ENCODE measurements at places on chromosomes 6 and 20.
A peak's percentile ranks its signal among the peaks of the same experiment; 100 is the strongest.

- no peak for DNase-seq
Measured at GRCh38 chr6:158796353-158796752, 22.8 kb downstream of the EZR start.

DNA sequence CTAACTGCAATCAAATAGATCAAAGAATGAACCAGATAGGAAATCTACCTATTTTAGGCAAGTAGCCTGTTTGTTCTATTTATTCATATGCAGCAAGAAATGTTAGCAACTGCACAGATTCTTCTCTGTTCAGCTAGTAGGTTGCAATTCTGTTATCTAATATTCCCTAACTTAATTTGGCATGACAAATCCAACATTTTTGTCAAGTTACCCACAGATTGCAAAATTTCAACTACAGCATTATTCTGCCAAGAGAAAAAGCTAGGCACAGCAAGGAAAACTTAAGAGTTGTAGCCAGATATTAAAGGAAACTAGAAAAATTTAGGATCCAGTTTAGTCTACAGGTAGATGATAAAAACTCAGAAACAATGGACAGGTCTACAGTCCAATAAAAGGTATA lies 104.4 kb upstream of the SYNCRIP start:
- no peak for DNase-seq

GRCh38 chr6:73969971-73970970 lies 274.3 kb downstream of the CD109 start:
- no peak for DNase-seq

DNA sequence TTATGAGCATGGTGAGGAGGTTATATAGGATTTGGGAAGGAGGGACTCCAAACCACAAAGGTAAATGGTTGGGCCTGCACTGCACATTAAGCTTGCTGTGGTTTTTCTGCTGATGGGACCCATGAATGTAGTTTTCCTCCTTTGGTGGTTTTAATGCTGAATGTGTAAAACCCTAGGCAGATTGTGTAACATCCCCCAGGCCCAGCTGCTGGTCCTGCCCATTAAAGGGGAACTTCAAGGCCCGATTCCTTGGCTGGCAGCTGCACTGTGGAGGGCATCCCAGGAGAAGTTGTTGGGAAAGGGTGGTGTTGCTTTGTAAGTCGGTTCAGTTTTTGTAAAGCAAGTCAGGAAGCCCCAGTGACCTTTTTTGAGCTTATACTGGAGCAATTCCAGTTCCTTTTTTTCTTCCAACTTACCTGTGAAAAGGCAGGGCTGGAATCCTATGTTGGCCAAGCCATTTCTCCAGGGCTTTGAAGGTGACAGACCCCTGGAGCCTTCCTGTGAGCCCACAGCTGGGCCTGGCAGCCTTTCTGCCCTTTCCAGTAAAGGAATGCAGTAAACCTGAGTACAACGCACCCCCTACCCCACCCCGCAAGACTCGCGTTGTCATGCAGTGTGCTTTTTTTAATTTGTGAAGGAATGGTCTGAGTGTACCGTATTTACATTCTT lies 43.1 kb upstream of the NAA20 start:
- DNase-seq: peak; percentile 72

DNA sequence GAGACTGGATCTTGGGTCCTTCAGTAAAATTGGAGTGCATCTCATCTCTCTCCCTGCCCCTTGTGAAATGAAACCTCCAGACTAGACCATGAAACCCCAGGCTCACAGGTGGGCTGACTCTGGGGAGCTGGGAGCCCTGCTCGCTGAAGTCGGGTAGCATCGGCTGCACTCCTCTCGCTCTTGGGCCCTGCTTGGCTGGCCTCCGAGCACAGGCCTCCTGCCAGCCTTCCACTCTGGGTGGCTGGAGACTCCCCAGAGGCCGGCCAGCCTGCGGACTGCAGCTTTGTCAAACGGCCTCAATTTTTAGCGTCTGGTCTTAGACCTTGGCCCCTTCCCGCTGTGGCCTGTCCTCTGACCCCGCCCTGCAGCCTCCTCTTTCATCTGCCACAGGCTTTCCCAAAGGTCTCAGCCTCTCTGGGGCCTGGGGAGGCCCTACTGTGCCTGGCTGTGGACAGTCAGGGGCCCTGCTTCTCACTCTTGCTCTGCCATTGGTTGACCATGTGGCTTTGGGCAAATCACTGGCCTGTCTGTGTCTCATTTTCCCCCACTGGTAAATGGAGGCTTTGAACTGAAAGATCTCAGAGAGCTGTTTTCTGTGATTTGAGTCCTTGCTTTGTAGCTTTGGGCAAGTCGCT lies 45.1 kb downstream of the SRC start:
- DNase-seq: no peak

GRCh38 chr20:23270382-23270911 lies 80.1 kb upstream of the NXT1 start:
- DNase-seq: peak; percentile 65

DNA sequence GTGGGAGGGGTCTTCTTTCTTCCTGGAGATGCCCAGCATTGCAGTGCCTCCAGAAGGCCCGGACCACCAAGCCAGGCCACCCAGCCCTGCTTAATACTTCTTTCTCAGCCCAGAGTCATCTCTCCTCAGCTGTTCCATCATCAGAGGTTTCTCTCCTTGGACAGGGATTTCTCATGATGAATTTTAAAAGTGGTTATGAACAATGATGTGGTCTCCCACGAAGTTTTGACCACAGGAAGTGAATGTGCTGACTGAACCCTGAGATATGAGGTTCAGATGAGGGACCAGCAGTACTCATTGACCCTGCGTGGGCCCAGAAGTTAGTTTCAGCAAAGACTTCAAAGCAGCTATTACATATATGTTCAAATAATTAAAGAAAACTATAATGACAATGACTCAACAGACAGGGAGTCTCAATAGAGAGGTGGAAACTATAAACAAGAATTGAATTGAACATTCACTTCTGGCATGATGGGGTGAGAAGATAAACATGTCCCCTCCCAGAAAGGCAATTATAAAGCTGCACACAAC lies 114.5 kb upstream of the SLC22A16 start:
- no peak for DNase-seq

DNA sequence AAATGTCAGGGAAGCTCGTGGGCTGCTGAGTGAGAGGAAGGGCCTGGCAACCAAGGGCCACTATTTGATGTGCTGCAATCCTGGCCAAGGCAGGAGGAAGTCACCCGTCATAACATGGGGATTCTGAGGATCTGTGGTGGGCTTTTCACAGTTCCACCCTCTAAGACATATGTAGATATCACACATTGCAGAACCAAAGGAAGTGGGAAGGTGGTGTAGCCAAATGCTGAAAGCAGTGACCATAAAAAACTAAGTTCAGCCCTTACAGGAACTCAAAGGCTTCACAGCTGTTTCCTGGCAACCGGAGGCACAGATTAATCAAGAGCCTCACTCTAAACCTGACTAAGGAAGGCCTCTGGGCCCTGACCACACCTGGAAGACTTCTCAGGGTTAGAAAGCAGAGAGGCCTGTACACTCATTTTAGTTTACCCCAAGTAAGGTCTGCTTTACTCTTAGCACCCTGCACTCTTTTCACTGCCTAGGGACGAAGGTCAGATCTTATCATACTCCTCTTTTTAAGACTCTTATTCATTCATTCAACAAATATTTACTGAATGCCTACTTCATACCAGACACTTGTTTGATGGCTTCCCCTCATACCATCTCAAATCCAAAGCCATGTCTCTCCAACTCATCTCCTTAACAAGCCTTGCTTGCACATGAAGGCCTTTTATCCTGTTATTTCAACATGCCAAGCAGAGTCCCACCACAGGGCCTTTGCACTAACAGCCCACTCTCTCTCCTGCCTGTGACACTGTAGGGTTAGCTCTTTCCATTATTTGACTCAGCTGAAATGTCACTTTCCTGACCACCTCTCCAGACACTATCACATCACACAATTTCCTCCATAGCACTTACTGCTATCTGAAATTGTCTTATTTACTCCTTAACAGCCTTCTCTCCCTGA lies 2.6 kb downstream of the UBE2V1 start:
- no peak for DNase-seq

- no peak for DNase-seq
Measured at GRCh38 chr6:113104541-113104940, 752.6 kb upstream of the MARCKS start.

DNA sequence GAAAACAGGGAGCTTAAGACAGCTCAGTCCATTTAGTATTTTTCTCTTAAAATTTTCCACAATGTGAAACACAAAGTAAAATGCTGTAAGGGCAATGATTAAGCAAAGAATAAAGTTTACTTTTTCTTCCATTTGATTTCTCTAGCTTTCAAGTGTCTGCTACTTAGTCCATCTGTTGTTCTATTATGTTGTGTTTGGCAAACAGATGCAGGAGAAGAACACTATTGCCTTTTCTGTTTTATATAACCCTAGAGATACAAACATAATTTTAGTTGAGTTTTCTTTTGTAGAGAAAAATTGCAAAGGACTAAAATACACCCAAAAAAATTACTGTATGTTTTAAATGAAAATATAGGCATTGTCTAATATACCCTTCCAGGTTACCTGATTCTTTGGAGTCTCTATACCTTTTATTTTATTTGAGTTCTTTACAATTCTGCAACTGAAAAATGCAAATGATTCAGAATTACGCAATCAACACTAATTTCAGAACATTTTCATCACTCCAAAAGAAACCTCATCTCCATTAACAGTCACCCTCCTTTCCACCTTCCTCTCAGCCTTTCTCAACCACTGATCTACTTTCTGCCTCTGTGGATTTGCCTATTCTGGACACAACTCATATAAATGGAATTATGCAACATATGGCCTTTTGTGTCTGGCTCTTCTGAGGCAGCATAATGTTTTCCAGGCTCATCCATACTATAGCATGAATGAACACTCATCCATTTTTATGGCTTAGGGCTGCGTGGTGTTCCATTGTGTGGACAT lies 96.9 kb downstream of the MKKS start:
- DNase-seq: no peak

- peak; percentile 18 for DNase-seq
Measured at GRCh38 chr6:109349419-109349987, 32.8 kb downstream of the CD164 start.

DNA sequence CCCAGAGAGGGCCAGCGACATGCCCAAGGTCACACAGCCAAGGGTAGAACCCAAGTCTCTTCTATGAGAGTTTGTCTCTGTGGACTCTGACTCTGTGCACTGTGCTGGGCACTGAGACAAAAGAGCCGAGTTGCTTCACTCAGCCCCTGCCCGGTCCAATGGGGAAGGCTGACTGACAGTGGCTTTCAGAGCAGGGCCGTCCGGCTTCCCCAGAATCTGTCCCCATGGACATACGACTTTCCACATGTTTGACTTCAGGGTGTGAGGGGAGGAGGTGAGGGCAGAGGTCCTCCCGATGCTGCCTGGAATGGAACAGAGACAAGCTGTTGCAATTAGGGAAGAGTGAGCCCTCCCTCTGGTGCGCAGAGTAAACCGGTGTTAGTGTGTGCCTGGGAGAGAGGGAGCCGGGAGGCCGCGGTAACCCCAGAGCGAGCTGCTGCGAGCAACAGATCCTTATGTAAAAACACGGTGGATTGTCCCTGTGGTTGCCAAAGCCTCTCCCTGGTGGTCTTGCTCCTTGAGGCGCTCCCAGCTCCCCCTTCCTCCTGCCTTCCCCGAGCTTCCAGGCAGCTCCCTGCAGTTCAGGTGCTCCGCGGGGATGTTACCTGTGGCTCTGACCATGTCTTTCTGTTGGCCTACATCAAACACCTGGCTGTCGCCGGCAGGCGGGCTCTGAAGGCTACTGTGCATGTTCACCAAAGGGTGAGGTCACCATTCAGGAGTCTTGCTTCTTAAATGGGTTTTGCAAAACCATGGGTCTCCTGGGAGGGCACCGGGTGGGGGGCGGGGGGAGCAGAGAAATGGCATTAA lies 672 bp downstream of the SIRPA start:
- DNase-seq: no peak

DNA sequence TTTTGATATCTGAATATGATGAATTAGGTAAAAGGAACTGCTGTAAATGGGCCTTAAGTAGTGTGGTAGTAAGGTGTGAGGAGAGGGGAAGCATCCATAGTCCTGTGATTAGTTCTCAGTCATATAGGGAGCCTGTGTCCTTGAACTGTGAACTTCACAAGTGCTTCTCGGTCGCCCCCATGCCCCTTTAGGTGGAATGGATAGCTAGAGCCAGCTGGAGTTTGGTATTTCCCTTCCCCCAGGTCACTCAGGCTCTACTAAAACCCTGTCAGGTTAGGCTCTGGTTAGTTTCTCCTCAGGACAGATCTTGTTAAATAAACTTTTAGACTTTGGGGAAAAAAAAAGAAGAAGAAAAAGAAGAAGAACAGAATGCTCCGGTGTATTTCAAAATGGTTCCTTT lies 82.0 kb downstream of the PPP1R14C start:
- no peak for DNase-seq

DNA sequence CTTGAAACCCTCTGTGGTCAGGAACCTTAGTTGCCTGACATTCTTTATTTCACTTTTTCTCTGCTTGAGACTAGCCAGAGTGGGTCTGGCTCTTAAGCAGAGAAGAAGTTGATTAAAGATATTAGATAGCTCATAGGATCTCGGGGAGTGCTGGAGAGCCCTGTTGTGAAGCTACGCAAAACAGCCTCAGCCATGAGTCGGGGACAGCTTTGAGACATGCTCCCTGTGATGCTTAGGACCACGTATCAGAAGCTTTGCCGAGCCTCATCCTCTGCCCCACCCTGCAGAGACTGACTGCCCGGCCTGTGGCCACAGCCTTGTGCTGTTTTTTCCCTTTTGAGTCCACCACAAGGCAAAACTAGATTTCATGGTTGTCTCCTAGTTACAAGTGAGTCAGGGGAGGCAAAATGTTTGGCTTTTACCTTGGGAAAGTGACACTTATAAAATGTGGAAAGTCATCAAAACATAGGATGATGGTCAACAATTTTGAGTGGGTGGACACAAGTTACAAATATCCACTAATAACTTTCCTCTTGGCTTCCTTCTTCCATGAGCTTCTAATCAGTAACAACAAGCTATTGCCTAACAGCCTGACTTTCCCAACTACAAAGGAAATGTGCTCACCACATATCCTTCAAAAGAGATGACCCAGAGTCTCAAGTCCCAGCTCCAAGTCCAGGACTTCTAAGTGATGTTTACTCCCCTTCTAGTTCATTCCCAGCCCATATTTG lies 108.4 kb downstream of the JAG1 start:
- DNase-seq: no peak

DNA sequence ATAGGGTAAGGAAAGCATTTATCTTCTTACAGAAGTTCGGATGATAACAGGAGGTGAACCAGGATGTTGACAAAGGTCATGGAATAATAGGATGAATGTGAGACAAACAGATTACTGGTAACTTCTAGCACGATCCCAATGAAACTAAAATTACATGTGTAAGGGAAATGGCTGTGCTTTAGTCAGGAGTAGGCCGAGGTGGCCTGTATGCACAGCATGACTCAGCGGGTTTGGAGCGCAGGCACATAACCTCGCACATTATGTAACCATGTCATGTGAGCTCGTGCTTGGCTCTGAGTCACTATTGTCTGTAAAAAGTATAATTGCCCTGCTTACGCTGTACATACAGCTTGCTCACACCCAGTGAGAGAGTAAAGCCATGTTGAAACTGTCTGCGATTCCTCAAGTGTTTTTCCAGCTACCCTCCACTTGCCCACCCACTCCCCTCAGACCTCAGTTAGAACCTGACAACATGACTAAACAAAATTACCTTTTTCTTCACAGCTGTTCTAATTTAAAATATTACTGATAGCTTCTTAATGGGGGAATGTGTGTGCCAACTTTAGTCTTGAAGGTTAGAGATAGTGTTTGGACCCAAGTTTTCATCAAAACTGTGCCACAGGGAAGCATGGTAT lies 8.2 kb downstream of the CYB5R4 start:
- DNase-seq: no peak

GRCh38 chr6:19477563-19477962 lies 359.6 kb upstream of the ID4 start:
- no peak for DNase-seq

GRCh38 chr20:2295886-2296515 lies at the start of gene TGM3:
TGM3 (plus strand) TSS chr20:2296001; CDS start chr20:2296064, 63 bp downstream.
- no peak for DNase-seq
